Lower lobe of right lung (tissue), 2 donors: ENCODE measurements at places on chromosomes 1 and 21. TPM values are rescaled to one million over a fixed set of nuclear protein-coding genes. Genes with fewer than 3 reads are reported as not detected.
A peak's percentile ranks its signal among the peaks of the same experiment; 100 is the strongest.

Gene SELP
- total RNA-seq: 21.4 TPM

Gene PDZK1
- not detected for total RNA-seq

GRCh38 chr1:53837646-53837923 is 511 bp downstream of the NDC1 start:
- H3K36me3 ChIP-seq: no peaks in the 10 kb centered on the region
- H3K4me1 ChIP-seq: peaks cover 8% of the 10 kb centered on the region
- peak overlapping the region; percentile 94 for H3K27ac ChIP-seq
- H3K27me3 ChIP-seq: no peaks in the 10 kb centered on the region
- DNase-seq: no peak
- H3K4me3 ChIP-seq: peak overlapping the region; percentile 89

DNA sequence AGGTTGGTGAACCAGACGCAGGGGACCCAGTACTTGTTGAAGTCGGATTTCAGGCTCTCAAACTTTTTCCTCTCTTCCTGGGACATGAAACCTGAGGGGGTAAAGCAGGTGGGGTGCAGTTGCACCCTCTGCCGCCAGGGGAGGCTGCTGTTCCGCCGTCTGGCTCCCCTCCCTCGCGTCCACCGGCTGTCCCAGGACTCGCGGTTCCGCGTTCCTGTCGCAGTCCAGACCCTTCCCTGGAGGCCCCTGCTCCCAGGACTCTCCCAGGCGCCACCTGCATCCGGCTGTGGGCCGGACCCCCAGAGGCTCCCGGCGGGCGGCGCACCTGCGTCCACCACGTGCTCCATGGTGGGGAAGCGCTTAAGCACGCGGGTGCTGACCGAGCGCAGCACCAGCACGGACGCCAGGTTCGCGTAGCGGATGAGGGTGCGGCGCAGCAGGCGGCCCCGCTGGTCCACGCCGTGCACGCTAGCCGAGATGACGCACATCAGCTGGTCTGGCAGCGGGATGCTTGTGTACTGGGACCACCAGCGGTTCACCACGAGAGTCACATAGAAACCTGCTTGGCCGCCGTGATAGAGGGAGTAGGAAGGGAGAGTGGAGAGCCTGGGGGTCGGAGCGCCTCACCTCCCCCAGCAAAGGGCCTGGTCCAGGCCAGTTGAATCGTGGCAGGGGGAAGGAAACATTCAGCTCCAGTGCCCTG is 1.7 kb downstream of the BEST4 start:
- peak; percentile 86 for DNase-seq
- H3K27me3 ChIP-seq: no peaks in the 10 kb centered on the region
- H3K36me3 ChIP-seq: peaks cover 4% of the 10 kb centered on the region
- peaks cover 35% of the 10 kb centered on the region for H3K4me1 ChIP-seq
- peak overlapping the region; percentile 67 for H3K27ac ChIP-seq
- peak overlapping the region; percentile 59 for H3K4me3 ChIP-seq

DNA sequence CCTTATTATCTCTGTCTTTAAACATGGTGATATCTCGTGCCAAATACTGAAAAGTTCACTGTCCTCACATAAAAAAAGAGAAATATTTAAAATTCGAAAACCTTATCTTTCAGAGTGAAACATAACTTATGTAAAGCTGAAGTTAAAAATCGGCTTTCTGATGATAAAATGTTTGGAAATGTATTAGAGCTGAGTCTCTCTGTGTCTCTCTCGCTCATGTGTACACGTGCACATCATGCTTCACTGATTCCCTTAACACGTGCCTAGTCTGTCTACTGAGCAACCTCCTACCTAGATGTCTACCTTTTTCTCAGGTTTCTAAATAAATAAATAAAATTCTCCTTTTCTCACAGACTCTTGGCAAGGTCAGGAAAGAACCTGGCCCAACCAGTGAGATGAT is 17.1 kb downstream of the HHIPL2 start:
- no peaks in the 10 kb centered on the region for H3K36me3 ChIP-seq
- no peak for DNase-seq
- no peak overlapping the region for H3K4me3 ChIP-seq
- no peaks in the 10 kb centered on the region for H3K27me3 ChIP-seq
- no peak overlapping the region for H3K27ac ChIP-seq

- H3K4me3 ChIP-seq: no peak overlapping the region
- H3K4me1 ChIP-seq: no peaks in the 10 kb centered on the region
- peaks cover 100% of the 10 kb centered on the region for H3K36me3 ChIP-seq
- no peaks in the 10 kb centered on the region for H3K27me3 ChIP-seq
Observed at GRCh38 chr1:10168912-10169514, 41.4 kb upstream of the KIF1B start.
